ENCODE measurements at places on chromosomes 11 and 22.

GRCh38 chr11:74255741-74256375, 55.6 kb downstream of the P4HA3 start:
- DNase-seq = peak; percentile 37

DNA sequence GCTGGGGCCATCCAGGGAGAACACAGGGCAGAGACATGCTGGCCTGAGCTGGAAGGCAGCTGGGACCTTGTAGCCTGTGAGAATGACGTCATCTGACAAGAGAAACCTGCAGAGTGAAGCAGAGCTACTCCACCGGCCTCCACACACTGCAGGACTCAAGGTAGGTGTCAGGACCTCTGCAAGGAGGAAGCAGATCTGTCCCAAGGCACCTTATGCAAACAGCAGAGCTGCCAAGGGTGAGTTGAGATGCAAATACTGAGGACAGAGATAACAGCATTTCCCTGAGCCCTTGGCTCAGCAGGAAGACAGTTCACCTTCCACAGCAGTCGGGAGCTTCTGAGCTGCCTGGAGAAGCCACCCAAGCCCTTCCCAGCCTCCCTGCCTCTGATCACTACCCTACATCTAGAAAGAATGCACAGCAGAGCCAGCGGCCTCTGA, 51.9 kb upstream of the IGSF9B start:
- DNase-seq = no peak

DNA sequence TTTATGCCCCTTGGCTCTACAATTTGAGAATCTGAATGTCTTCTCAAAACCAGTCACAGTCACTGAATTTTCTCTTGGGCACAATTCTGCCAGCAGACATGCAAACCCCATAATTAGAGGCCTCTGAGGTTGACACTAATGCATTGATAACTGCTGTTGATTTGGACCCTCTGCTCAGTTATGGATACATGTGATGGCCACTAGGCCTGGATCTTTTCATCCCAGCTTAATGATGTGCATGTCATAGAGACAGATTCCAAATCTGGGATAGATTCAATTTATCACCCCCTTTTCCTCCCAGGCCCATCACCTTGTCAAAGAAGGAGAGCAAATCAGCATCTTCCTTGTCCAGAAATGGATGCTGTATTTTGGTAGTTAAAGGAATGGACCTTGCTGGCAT, 92.2 kb downstream of the C11orf91 start:
- no peak for DNase-seq

GRCh38 chr11:96026310-96026709, 102.4 kb upstream of the MTMR2 start:
- no peak for DNase-seq

- no peak for DNase-seq
Observed at GRCh38 chr11:122983438-122984185, 2.0 kb upstream of the BSX start.

DNA sequence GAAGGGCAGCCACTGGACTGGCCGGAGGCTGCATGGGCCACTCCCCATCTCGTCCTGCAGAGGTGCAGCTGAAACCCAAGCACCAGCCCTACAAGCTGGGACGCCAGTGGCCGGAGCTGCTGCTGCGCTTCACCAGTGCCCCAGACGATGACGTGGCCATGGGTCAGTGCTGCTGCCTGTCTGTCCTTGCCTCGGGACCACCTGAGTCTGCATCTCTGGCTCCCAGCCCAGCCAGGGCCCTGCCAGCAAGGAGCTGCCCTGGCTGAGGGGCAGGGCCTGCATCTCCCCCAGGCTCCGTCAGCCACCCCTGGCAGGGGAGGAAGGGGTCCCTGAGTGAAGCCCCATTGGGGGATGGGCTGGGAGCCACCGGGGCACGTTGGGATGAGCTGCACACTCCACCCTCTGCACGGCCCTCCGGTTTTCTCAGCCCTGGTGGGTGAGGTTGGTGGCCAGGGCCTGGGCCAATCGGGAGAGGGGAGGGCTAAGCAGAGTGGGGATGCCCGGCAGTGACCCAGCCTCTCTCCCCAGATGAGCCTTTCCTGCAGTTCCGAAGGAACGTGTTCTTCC, 7.2 kb downstream of the FRMD8 start:
- no peak for DNase-seq

DNA sequence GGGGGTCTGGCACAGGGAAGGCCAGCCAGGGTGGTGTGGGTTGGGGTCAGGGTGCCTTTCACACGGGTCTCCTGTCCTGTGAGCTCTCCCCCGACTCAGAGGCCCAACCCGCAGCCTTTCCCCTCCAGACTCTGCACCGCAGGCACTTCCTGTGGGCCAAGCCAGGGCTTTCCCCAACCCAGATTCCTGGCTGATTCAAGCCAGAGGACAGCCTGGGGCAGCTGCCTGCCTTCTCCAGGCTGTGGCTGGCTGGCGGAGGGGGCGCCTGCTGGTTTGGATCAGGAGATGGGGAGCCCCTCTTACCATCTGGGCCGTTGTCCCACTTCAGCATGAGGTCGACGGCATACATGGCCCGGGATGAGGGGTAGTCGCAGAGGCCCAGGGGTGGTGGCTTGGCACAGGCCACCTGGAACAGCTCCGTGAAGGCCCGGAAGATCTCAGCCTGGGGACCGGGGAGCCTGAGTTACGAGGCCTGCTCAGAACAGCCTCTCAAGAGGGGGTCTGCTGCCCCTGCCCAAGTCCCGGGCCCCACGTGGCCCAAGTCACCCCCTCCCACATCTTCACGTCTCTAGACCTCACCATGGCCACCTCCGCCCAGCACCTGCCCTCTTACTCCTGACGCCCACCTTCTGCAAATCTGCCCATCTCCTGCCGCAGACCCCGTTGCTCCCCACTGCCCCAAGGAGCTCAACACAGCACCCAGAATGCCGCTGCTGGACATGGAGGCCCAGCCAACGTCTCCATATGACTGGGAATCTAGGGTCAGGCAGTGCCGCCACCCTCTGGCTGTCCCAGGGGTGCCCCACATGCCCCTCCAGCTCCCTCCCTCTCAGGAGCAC, 17.3 kb downstream of the TSPO start:
- DNase-seq = no peak

- DNase-seq = no peak
Observed at GRCh38 chr11:1488575-1489180, 2.1 kb upstream of the MOB2 start.

DNA sequence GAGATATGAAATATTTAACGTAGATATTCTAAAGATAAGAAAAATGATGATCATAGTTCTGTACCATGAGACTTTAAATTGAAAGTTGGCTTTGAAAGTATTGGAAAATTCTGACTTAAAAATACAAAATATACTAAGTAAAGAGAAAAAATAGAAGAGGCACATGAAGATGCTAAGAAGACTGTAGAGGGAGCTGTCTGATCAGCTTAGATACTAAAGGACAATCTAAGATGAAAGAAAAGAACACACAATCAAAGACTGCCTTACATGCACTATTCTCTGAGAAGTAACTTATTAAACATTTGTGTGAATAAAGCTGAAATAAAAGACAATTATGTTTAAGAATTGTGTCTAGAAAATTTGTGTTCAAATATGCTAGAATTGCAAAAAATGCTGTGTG, 55.1 kb downstream of the RBMXL2 start:
- peak; percentile 65 for DNase-seq

GRCh38 chr11:25742800-25743199, 589.1 kb upstream of the ANO3 start:
- DNase-seq = no peak

- DNase-seq = peak; percentile 11
Observed at GRCh38 chr11:7353100-7353499, 101.4 kb downstream of the SYT9 start.

DNA sequence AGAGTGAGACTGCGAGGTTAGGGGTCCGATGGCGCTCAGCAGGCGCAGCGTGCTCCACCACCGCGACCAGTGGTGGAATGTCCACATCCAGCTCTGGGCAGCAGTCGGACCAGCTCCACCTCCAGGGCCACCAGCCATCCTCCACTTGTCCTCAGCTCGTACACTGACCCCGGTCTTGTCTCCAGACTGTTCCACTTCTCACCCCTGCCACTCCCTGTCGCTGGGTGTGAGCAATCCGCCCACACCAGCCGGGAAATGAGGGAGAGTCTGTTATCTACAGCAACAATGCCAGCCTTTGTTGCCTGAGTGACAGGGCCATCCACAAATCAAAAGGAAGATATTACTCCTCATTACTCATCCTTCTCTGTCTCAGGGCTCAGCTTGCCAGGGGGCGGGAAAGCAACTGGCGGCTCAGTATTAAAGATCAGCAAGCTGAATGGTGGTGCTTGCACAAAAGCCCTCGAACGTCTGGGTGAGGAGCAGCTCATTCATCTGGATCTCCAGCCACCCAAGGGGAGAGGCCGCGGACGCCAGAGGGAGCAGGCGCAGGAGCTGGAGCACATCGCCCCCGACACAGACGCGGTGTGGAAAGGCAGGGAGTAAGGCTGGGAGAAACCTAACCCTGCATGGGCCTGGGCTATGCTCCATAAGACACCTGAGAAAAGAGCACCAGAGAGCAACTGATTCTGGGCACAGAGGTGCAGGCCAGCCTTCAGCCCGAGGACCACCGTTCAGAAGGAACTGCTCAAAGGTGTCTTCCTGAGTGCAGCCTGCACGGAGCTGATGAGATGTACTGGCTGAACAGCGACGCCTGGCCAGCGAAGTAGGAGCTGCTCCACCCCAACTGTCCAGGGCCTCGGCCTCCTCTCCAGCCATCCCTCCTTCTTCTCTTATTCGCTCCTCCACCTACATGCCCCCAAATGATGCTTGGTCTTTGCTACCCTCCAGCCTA, 21.9 kb downstream of the IGSF9B start:
- peak; percentile 94 for DNase-seq

DNA sequence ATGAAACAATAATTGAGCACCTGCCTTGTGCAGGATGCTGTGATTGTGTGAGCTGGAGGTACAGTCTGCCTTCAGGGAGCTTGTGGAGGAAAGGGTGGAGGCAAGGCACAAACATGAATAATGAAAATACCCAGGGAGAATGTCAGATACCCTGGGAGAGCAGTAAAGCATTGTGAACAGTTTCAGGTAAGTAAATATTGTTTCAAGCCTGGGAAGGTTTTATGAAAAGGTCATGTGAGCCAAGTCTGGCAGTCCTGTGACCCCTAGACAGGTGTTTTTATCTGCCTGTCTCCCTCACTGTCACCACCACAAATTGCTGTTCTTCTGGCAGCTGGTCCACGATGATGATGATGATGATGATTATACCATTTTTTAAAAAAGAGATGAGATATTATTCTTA, 32.0 kb downstream of the SPECC1L start:
- no peak for DNase-seq

GRCh38 chr11:128711136-128711535, 17.3 kb downstream of the FLI1 start:
- no peak for DNase-seq

DNA sequence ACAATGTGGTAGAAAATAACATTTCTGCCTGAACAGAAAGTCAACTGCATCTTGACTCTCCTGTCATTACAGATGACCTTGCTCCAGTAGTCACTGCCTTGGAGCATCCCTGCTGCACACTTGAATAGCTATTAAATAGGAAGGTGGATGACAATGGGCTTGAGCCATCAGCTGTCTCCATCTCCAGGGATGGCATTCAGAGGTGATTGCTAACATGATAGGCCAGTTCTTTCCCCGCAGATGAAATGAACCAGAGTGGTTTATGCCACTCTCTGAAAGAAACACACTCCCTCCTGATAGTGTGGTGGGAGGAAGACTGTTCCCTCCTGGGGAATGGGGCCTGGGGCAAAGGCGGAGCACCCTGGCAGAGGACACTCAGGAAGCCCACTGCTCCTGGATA, 57.1 kb upstream of the OLFML1 start:
- DNase-seq = no peak

Measured in globus pallidus (tissue), 1 donor.